Inflammatory macrophage (primary cell): ENCODE measurements at places on chromosomes 16 and 17.
A peak's percentile ranks its signal among the peaks of the same experiment; 100 is the strongest.

GRCh38 chr17:65559461-65559803, 2.0 kb downstream of the AXIN2 start:
- DNase-seq: no peak

DNA sequence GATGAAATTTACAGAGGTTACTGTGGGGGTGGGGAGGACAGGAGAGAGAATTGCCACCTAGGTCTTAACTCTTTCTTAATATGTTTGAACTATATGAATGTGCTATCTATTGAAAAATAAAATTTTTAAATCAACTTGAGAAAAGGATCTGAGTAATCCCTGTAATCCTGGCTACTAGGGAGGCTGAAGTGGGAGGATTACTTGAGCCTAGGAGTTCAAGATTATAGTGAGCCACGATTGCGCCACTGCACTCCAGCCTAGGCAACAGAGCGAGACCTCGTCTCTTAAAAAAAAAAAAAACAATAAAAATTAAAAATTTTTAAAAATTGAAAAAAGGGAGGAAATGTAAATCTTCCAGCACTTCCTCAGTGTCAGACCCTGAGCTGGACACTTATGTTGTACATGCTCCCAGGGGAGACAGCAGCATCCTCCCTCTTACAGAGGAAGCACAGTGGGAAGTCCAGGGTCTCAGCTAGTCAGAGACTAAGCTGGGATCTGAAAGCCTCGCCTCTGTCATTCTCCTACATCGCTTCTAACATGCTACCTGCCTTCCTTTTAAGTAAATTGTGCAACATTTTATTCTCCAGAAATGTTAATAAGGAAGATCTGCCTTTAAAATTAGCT, 21.9 kb downstream of the PMM2 start:
- DNase-seq: no peak

GRCh38 chr17:80130992-80131391, 15.9 kb downstream of the EIF4A3 start:
- no peak for DNase-seq

GRCh38 chr17:42305543-42306384, 17.5 kb downstream of the STAT5A start:
- no peak for DNase-seq

GRCh38 chr16:28981517-28981916, 3.3 kb upstream of the LAT start:
- peak; percentile 75 for DNase-seq

DNA sequence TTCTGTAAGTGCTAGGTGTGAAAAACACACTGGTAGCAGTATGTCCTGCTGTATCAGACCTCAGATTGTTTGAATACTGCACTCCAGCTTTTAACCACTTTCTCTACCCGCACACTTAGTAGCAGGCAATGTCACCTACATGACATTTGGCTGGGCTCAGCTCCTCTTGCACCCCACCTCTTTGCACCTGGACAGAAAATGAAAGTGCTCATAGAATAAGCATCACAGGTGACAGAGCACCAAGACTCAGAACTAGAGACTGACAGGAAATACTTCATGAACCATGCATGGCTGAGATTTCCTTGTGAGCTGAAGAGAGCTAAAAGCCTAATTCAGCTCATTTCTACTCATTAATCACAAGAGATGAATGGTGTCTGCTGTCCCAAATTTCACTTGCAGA, 1014.2 kb upstream of the CDH8 start:
- DNase-seq: no peak

GRCh38 chr17:4632581-4632920, 8.9 kb downstream of the ALOX15 start:
- no peak for DNase-seq
